Inflammatory macrophage (primary cell): ENCODE measurements at places on chromosomes 1 and 21.

DNA sequence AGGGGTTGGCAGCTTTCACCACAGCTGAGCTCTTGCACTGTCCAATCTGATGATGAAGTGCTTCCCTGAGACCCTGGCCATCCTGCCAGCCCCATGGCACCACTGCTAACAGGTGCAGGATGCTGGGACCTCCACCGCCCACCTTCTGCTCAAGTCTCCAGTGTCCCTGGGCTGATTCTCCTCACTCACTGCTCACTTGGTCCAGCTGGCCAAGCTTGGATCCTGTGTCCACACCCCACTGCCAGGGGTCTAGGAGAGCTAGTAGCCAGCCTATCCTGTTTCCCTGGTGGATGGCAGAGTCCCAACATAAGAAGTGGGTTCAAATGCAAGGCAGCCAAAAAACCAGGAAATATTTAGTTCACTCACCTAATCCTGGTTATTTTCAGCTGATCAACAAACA is 217.2 kb upstream of the IRF2BP2 start:
- DNase-seq, result no peak

GRCh38 chr1:231612393-231613089 is 14.0 kb upstream of the DISC1 start:
- peak; percentile 91 for DNase-seq

GRCh38 chr1:227541796-227542152 is 21.6 kb upstream of the ZNF678 start:
- DNase-seq, result no peak

DNA sequence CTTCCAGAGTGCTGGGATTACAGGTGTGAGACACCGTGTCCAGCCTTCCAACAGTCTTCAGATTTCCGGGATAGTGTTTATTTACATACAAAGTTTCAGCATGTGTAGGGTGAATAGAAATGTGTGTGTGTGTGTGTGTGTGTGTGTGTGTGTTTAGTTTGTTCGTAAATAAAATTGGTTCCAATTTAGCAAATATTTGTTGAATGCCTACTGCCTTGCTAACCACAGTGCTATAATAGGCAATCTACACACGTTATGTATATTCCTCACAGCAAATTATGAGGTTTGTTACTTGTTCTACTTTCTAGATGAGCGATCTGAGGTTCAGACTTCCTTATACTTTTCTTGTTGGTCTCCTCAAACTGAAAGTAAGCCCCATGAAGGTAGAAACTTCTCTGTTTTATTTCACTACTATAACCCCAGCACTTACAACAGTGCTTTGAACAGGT is 32.8 kb upstream of the EPS15 start:
- no peak for DNase-seq

- DNase-seq, result no peak
Measured at GRCh38 chr1:184627007-184627341, 127.7 kb downstream of the EDEM3 start.

- DNase-seq, result no peak
Measured at GRCh38 chr1:180003026-180003695, 48.6 kb downstream of the CEP350 start.

- DNase-seq, result peak; percentile 33
Measured at GRCh38 chr1:39609618-39610331, 29.7 kb downstream of the HEYL start.

GRCh38 chr1:182731852-182732575 is 47.6 kb upstream of the RGS8 start:
- no peak for DNase-seq

GRCh38 chr1:94942171-94943128 is 15.5 kb upstream of the CNN3 start:
- no peak for DNase-seq

DNA sequence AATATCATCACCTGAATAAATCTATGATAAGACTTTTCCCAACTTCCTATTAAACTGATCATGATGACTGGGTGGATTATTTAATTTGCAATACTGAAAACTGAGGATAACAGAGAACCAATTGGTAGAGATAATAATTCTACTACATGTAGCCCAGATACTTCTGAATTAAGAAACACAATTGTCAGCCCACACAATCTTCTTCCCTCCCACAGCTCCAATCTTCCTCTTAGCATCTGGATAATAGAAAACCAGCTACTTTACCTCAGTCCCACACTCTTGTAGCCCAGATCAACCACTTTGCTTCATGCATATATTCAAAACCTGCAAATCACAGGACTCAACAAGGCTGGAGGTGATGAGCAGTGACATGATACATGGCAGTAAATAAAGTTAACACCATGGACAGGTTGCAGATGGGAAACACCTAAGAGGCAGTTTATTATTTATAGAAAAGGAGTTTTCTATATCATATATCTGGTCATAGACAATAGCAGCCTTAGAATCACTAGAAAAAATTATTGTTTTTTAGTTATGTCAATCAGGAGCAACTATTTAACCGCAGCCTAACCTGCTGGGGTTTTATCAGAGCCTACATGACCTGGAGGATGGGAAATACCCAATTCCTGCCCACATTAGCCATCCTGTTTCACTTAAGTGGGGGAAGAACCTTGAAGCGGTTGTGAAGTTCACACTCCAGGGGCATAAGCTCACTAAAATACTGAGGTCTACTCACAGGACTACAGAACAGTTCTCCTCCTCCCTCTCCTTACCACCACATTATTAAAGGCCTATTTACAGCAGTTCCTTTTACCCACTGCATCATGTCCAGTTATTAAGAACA is 16.7 kb downstream of the FRRS1 start:
- DNase-seq, result no peak

DNA sequence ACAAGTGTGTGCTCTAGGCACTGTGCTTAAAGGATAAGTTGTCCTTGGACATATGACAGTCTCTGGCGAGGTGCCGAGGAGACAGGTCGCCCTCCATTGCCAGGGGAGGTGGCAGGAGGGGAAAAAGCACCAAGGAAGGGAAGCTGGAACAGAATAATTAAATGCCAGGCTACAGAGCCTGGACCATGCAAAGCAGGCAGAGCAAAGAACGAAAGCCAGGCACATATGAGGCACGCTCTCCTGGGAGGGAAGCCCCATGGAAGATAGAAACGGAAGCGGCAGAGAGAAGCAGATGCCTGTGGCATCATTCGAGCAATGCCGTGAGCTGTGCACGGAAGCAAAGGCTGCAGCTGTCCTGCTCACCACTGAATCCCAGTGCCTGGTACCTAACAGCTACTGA is 91.2 kb downstream of the JAK1 start:
- no peak for DNase-seq

- DNase-seq, result peak; percentile 20
Measured at GRCh38 chr21:20040768-20041167, 957.4 kb upstream of the NCAM2 start.

- no peak for DNase-seq
Measured at GRCh38 chr1:51044834-51045233, 57.2 kb upstream of the C1orf185 start.

GRCh38 chr1:88472298-88472697 is 211.8 kb upstream of the PKN2 start:
- no peak for DNase-seq

- no peak for DNase-seq
Measured at GRCh38 chr1:2317230-2318065, 73.9 kb downstream of the MORN1 start.

- DNase-seq, result no peak
Measured at GRCh38 chr1:214136324-214136919, 144.5 kb upstream of the SMYD2 start.

DNA sequence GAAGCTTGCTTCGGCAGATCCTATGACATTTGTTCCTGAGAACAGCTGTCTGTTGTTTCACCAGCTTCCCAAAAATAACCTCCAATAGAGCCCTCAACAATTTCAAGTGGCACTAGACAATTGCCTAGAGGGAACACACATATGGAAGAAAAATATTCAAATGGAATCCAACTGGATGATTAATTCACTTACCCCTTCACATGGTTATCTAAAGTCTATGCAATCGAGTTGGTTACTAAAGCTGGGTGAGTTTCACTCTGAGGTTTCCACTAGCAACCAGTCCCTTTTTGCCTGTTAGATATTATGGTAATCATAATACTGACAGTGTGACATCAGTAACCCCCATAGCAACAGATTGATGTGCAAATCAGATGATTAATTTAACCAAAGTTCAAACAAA is at the start of gene LEMD1:
Gene LEMD1, minus strand, starts transcription at position 259 of the 400 bp plus-strand sequence. CDS start 1,520 bp downstream, outside the sequence.
- no peak for DNase-seq

GRCh38 chr1:24111996-24112779 is at the start of gene MYOM3:
MYOM3 (minus strand) TSS chr1:24112135; CDS start chr1:24108636, 3,499 bp downstream.
- DNase-seq, result peak; percentile 81

DNA sequence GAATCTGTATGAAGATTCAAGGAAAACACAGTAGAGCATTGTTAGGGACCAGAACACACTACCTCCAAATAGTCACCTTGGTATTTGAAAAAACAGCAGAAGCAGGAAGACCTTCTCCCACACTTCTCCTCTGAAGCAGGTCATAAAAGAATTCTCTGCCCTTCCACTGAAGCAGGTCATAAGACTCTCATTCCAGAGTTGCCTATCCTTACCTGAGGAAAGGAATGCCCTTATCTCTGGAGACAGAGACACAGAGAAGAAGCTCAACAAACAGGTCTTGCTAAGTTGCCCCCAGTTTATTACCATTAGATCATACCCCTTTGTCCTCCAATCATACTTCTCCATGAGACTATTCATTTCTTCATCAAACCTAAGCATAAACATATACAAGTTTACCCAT is 225.8 kb upstream of the TNR start:
- no peak for DNase-seq

- no peak for DNase-seq
Measured at GRCh38 chr21:34792504-34793089, 123.8 kb downstream of the CLIC6 start.

DNA sequence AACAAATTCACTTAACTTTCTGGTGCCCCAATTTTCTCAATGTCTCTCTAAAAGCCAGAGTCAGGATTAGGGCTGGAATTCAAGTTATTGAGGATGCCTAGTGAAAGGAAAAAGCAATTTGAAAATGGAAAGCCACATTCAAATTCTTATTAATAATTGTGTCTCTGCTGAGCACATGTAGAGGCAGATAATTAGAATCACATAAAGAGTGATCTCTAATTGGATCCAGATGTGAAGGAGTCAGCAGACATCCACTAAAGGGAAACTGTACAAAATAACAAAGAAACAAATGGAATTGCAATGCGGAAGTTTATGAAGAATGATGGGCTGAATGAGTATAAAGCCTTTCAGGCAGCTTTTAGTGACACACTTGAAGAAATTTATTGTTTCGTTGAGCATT is 482.6 kb downstream of the TTLL7 start:
- no peak for DNase-seq

DNA sequence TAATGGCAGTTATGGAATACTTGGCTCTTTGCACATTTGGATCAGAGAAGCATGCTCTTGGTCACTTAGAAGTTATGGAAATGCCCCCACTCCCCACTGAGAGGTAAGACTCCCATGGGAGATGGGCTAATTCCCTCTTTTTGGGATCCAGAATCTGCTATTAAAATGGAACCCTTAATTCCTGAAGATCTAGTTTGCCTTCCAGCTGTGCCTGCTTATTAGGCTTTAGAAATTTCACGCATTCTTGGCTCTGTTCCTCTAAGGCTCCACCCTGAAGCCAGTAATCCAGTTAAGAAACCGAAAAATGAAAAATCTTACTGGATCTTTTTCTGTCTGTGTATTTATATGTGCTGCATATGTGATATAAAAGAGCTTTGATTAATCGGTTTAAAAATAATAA is 76.7 kb downstream of the USH2A start:
- no peak for DNase-seq
